NCI-H1092 (cell line): ENCODE measurements at places on chromosomes 16 and 17.

GRCh38 chr17:74892974-74893911, at the start of gene FADS6:
Gene FADS6 (minus strand): TSS chr17:74893633. CDS start chr17:74893595, 38 bp downstream.
- no peak for DNase-seq

- no peak for DNase-seq
Measured at GRCh38 chr16:67230809-67231660, 4.1 kb downstream of the TMEM208 start.

GRCh38 chr16:27327586-27327915, 13.8 kb downstream of the IL4R start:
- DNase-seq = no peak

DNA sequence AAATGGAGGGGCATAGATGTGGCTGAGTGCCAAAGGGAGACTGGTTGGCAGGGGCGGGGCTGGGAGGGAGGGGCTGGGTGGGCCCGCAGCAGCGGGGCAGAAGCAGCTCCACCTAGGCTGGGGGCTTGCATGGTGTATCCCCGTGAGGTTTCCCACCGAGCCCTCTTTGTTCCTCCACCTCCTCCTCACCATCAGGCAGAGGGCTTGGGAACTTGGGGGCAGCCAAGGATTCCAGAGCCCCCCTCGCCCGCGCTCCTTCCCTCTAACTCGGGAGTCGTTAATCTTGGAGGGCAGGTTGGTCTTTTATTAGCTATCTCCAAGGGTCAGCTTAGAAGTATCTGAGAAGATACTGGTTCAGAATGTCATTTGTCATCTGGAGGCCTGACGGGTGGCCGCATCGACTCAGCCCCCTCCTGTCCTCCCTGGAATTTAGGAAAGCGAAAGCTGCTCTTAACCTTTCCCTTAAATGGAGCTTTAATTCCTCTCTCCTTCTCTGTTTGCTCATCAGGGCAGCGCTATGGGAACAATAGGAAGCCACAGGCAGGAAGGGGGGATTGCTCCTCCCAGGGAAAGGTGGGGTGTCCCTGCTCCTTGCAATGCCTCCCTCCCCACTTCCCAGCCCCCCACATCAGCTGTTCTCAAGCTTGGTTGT, 274.3 kb upstream of the XYLT1 start:
- no peak for DNase-seq

DNA sequence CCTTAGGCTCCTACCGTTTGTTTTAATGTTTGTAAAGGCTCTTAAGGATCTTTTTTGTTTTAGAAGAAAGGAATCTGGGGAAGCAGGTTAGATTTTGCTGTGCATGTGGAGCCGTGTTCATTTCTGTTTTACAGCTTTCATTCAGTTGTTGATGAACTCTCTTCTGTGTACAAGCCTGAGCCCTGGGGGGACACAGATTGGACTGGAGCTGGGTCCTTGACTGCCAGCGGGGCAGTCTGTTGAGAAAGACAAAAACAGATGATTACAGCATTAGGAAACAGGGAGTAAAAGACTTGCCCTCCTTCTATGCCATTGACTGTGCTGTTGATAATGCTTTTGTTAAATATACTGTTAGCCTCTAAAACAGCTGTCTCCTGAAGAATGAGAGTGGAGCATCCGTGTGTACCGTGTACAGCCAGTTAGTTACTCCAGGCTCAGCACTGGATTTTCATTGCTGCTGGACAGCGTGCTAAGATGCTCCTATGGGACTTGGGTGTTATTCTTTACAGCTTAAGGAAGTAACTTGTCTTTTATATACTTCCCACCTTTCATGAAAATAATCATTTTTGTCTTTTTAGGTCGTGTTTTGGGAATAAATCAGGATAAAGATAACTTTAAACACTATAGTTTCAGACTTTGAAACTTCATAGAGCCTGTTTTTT, 3.2 kb downstream of the MAP1LC3B start:
- no peak for DNase-seq

GRCh38 chr16:3577302-3577752, at the start of gene NLRC3:
Gene NLRC3 (minus strand): TSS chr16:3577403. CDS start chr16:3565036, 12,367 bp downstream.
- DNase-seq = no peak

GRCh38 chr16:19760356-19761060, 42.4 kb downstream of the IQCK start:
- DNase-seq = no peak

DNA sequence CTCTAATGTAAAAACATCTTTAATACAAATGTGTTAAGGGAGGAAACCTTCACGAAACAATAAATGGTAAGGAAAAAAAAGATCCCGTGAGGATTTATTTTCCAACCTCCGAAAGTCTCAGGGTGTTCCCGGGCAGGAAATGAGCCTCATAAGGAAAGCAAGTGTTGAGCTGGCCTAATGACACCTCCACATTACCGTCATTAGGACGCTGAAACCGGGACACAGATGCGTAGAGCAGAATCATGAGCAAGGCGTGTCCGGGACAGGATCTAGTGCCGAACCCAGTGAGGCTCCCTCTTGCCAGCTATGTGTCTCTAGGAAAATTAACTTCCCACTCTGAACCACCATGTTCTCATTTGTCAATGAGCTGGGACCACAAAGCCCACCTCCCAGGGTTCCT, 22.7 kb upstream of the CYTH1 start:
- no peak for DNase-seq
